T-cell (primary cell): ENCODE measurements at places on chromosomes 3 and 15.

DNA sequence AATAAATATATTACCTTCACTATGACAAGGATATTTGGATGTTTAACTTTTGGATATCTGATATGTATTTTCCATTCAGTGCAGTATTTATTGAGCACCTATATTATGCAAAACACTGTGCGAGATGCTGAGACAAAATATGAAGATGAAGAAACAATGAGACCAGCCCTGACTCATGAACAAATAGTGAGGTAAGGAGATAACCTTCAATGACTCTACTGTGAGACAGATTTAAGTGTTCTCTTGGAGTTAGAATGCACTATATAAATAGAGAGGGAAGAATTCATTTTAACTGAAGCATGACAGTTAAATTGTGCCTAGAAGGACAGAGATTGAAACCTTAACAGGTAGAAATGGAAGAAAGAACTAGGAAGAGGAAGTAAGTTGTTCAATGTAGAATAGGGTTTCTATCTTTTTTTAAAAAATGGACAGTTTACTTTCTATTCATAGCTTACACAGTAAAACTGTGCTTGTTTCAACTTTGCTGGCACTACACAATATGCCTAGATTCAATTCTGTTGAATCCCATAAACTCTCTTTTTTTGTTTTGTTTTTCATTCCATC is 124.2 kb downstream of the ZBTB20 start:
- H3K36me3 ChIP-seq = no peaks in the 10 kb centered on the region
- DNase-seq = no peak
- no peaks in the 10 kb centered on the region for H3K27me3 ChIP-seq
- no peak overlapping the region for H3K27ac ChIP-seq

- no peaks in the 10 kb centered on the region for H3K4me1 ChIP-seq
- no peak overlapping the region for H3K27ac ChIP-seq
- no peaks in the 10 kb centered on the region for H3K36me3 ChIP-seq
- no peaks in the 10 kb centered on the region for H3K27me3 ChIP-seq
- no peak for DNase-seq
These were observed 244.8 kb downstream of the PLCL2 start for GRCh38 chr3:17129556-17129955.

- no peak overlapping the region for H3K27ac ChIP-seq
- no peaks in the 10 kb centered on the region for H3K36me3 ChIP-seq
- peak; percentile 34 for DNase-seq
- H3K4me3 ChIP-seq = no peak overlapping the region
These were observed 9.4 kb downstream of the SLC51B start for GRCh38 chr15:65054333-65055200.

DNA sequence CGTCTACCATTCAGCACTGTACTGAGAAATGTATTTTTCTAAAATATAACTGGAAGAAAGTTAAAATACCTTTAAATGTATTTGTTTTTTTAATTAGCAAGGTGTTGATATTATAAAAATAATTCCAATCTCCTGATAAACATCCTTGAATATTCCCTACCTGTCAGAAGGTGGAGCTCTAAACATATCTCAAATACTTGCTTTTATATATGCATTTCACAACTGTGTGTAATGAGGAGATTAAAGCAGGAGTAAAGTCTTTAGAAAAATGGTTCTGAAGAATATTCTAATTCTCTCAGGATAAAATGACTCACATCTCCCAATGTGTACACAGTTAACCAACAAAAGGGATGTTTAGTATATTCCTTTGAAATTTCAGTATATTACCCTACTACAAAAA is 422.7 kb downstream of the PLCL2 start:
- H3K27me3 ChIP-seq = no peaks in the 10 kb centered on the region
- DNase-seq = no peak
- H3K4me3 ChIP-seq = no peak overlapping the region
- no peak overlapping the region for H3K27ac ChIP-seq
- no peaks in the 10 kb centered on the region for H3K4me1 ChIP-seq

GRCh38 chr3:142615171-142615570 is 19.0 kb downstream of the PLS1 start:
- no peak overlapping the region for H3K4me3 ChIP-seq
- no peak for DNase-seq
- H3K27ac ChIP-seq = no peak overlapping the region

GRCh38 chr15:72339777-72340177 is 19.8 kb upstream of the CELF6 start:
- H3K4me3 ChIP-seq = no peak overlapping the region

DNA sequence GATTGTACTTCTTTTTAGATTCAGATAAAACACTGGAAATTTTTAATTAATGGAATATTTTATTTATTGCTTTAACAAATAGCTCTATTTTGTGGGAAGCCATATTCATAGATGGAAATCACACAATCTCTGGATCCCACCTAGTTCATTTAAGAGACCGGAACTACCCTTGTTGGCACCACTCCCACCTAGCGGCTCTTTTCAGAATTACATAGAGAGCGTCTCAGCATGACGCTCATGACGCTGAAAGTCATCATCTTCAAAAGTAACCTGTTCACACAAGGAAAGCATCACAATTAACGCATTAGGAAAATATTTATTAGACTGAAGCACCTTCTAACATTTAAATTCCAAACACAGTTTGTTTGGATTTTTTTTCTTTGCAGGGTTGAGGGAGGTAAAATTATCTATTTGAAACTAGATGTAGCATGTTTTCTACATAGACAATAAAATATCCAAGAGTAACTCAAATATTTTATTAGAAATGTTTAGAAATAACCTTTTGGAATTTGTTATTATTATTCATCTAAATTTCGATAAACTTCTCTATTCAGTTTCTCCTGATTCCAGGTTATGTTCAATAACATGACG is 214.9 kb upstream of the ARRDC4 start:
- DNase-seq = no peak
- no peaks in the 10 kb centered on the region for H3K27me3 ChIP-seq
- no peak overlapping the region for H3K4me3 ChIP-seq
- H3K36me3 ChIP-seq = no peaks in the 10 kb centered on the region
- H3K27ac ChIP-seq = no peak overlapping the region
- no peaks in the 10 kb centered on the region for H3K4me1 ChIP-seq

GRCh38 chr15:90030376-90030775 is 29.3 kb downstream of the ZNF710 start:
- H3K36me3 ChIP-seq = no peaks in the 10 kb centered on the region
- H3K27me3 ChIP-seq = no peaks in the 10 kb centered on the region
- peaks cover 20% of the 10 kb centered on the region for H3K4me1 ChIP-seq

DNA sequence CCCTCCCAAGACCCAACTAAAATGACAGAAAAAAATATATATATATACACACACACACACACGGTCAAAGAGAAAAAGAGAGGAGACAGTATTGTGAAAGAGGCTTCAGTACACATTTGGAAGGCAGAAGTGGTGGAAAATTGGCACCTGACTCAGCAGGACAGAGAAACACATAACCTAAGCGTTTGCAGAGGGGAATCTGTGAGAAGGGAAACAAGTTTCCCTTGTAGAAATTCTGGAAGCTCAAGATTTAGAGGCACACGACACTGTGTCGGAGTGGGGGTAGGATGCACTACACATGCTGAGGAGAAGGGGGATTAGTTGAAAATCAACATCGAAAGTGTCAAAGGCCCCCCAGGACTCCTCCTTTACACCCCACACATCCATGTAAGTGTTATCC is 53.1 kb downstream of the PAK2 start:
- H3K36me3 ChIP-seq = peaks cover 13% of the 10 kb centered on the region
- H3K4me3 ChIP-seq = no peak overlapping the region
- H3K27me3 ChIP-seq = no peaks in the 10 kb centered on the region
- peaks cover 8% of the 10 kb centered on the region for H3K4me1 ChIP-seq

- no peaks in the 10 kb centered on the region for H3K36me3 ChIP-seq
- no peak for DNase-seq
- H3K27me3 ChIP-seq = no peaks in the 10 kb centered on the region
- no peak overlapping the region for H3K4me3 ChIP-seq
These were observed 68.9 kb downstream of the FOXP1 start for GRCh38 chr3:71514621-71515020.

DNA sequence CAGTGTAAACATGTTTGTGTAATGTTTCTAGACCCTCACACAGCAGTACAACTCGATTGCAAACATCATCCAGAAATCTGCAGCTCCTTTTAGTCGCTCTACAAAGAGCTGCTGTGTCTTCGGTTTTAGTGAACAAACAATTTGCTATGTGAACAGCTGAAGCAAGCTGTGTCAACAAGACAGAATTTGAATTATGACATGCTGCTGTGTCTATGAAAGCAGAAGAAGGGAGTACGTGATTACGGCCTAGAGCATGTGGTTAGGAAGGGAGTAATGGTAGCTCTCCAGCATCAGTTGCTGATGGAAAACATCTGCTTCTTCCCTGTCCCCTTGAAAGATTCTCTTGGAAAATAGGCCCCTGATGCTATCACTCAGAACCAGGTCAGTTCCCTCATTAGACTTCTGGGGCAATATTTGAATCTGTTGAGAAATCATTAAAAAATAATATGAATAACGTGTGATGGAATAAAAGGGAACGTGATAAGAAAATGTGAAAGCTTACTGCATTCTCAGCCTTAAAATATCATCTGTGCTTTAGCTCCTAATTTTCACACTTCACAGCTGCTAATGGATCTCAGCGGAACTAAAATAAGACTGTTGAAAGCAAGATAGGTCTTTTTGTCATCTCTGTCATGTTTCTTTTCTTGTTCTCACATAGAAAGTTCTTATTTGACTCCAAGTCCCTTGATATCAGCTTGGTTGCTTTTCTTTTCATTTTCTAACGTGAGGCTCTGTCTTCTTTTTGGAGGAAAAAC is 891.5 kb downstream of the ROBO2 start:
- H3K36me3 ChIP-seq = no peaks in the 10 kb centered on the region
- no peak overlapping the region for H3K27ac ChIP-seq
- DNase-seq = no peak
- H3K4me1 ChIP-seq = no peaks in the 10 kb centered on the region

DNA sequence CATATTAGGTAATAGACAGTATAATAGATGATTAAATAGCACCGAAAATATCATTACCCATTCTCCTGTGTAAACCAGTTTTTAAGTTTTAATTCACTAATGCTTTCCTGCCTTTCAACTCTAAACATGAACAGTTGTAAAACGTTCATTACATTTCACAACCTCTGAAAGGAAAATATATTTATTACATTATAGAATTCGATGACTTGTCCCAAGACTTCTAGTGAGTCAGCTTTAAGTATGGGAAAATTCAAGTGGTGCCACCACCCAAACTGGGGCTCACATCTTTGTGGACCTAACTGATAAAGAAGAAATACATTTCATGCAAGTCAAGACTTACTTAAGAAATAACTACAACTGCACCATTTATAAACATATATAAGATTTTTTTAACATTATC is 2.0 kb downstream of the TRIM59 start:
- H3K36me3 ChIP-seq = no peaks in the 10 kb centered on the region
- H3K27ac ChIP-seq = no peak overlapping the region
- peaks cover 4% of the 10 kb centered on the region for H3K27me3 ChIP-seq
- peaks cover 7% of the 10 kb centered on the region for H3K4me1 ChIP-seq
- no peak for DNase-seq

GRCh38 chr15:89378296-89379151 is 43.9 kb upstream of the POLG start:
- H3K4me1 ChIP-seq = no peaks in the 10 kb centered on the region
- no peak for DNase-seq
- H3K27me3 ChIP-seq = peaks cover 61% of the 10 kb centered on the region
- no peaks in the 10 kb centered on the region for H3K36me3 ChIP-seq
- peak overlapping the region; percentile 47 for H3K4me3 ChIP-seq

GRCh38 chr3:159859836-159860235 is 128.8 kb upstream of the IL12A start:
- H3K27me3 ChIP-seq = peaks cover 9% of the 10 kb centered on the region
- H3K4me3 ChIP-seq = no peak overlapping the region
- no peak for DNase-seq
- H3K36me3 ChIP-seq = no peaks in the 10 kb centered on the region
- H3K4me1 ChIP-seq = no peaks in the 10 kb centered on the region
- H3K27ac ChIP-seq = no peak overlapping the region

DNA sequence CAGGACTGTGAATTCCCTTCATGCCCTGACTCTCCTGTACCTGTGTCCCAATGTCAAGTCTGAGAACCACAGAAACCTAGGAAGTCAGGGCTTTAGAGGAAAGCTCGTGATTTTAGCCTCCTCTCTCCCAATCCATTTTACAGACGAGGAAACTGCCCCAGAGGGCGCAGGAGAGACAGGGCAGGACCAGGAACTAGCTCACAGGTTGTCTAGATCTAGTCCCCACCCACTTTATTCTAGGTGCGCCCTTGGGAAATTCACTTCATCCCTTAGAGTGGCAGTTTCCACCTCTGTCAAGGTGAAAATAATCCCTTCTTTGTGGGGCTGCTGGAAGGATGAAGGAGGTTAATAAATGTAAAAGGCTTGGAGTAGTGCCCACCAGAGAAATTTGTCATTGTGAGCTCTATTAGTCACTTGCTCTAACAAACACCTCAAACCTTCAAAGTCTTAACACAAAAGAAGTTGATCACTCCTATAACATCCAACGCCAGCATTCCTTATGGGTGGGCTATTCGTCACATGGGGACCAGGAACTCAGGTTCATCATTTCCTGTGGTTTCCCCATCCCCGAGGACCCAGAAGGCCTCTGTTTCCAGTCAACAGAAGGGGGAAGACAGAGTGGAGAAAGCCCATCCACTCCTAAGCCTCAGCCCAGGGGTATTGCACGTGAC is 282.3 kb downstream of the XXYLT1 start:
- no peak overlapping the region for H3K4me3 ChIP-seq
- H3K4me1 ChIP-seq = no peaks in the 10 kb centered on the region
- peaks cover 35% of the 10 kb centered on the region for H3K27me3 ChIP-seq
- no peak overlapping the region for H3K27ac ChIP-seq
- H3K36me3 ChIP-seq = no peaks in the 10 kb centered on the region
- no peak for DNase-seq

- H3K27me3 ChIP-seq = no peaks in the 10 kb centered on the region
- H3K4me3 ChIP-seq = no peak overlapping the region
- DNase-seq = no peak
- H3K36me3 ChIP-seq = peaks cover 62% of the 10 kb centered on the region
- H3K4me1 ChIP-seq = no peaks in the 10 kb centered on the region
These were observed 59.2 kb downstream of the USP50 start for GRCh38 chr15:50487287-50487686.

GRCh38 chr3:140828585-140828984 is 113.1 kb upstream of the SLC25A36 start:
- peaks cover 6% of the 10 kb centered on the region for H3K27me3 ChIP-seq
- H3K27ac ChIP-seq = no peak overlapping the region
- H3K4me1 ChIP-seq = peaks cover 2% of the 10 kb centered on the region
- H3K36me3 ChIP-seq = no peaks in the 10 kb centered on the region

- no peaks in the 10 kb centered on the region for H3K27me3 ChIP-seq
- no peaks in the 10 kb centered on the region for H3K4me1 ChIP-seq
- H3K27ac ChIP-seq = no peak overlapping the region
- no peak for DNase-seq
- no peaks in the 10 kb centered on the region for H3K36me3 ChIP-seq
These were observed 332.8 kb downstream of the CNTN3 start for GRCh38 chr3:74281705-74282104.

GRCh38 chr3:102223132-102223531 is 211.7 kb upstream of the ZPLD1 start:
- no peaks in the 10 kb centered on the region for H3K27me3 ChIP-seq
- H3K4me3 ChIP-seq = no peak overlapping the region
- H3K27ac ChIP-seq = no peak overlapping the region
- H3K36me3 ChIP-seq = no peaks in the 10 kb centered on the region

- H3K27me3 ChIP-seq = no peaks in the 10 kb centered on the region
- H3K4me1 ChIP-seq = no peaks in the 10 kb centered on the region
- H3K4me3 ChIP-seq = no peak overlapping the region
- no peak for DNase-seq
- no peak overlapping the region for H3K27ac ChIP-seq
- H3K36me3 ChIP-seq = no peaks in the 10 kb centered on the region
These were observed 511.7 kb upstream of the UBE2E2 start for GRCh38 chr3:22691407-22691806.
